ENCODE measurements at places on chromosomes 13 and 19.

DNA sequence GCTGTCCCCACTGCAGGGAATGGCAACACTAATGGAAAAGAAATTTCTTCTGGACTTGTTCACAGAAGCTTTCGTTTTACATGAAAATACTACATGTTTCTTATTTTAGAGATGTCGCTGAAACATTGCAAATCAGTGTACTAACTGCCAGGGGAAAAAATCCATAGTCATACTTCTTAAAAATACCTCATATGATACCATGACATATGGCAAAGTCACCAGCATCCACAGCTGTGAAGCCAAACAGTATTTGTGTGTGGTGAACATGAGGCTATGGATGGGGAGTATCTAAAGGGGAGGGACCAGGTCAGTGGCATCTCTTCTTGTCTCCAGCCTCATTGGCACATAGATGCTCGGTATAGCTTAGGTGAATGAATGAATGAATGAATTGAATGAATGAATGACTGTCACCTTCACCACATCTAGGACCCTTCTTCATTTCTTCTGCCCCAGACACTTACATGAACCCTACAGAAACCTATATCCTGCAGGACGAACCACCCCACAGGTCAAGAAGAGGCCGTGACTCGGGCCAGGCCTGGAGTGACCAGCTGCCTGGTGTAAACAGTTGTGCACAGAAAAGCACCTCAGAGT lies 14.6 kb upstream of the CD33 start:
- DNase-seq, result no peak

DNA sequence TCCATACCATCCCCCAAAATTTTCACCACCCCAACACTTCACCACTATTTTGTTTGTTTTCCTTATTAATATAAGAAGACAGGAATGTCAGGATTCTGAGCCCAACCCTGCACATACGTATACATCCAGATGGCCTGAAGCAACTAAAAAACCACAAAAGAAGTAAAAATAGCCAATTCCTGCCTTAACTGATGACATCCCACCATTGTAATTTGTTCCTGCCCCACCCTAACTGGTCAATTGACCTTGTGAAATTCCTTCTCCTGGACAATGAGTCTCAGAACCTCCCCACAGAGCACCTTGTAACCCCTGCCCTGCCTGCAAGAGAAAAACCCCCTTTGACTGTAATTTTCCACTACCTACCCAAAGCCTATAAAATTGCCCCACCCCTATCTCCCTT lies 132.5 kb downstream of the ZNF675 start:
- DNase-seq, result no peak

DNA sequence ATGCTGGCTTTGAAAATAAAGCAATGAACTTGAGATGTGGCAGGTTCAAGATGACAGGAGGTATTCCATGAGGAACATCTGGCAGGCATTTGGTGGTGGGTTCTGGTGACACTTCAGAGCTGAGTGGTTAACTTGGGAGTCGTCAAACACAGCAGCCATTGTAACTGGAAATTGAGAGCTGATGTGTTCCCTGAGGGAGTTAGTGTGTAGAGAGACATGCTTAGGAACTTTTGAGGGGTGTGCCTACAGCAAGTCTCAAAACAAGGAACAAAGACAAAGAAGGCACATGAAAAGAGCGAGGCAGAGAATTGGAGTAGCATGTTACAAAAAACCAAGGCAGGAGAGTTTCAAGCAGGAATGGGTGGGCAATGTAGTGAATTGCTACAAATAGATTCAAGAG lies 53.9 kb upstream of the KL start:
- DNase-seq, result no peak

DNA sequence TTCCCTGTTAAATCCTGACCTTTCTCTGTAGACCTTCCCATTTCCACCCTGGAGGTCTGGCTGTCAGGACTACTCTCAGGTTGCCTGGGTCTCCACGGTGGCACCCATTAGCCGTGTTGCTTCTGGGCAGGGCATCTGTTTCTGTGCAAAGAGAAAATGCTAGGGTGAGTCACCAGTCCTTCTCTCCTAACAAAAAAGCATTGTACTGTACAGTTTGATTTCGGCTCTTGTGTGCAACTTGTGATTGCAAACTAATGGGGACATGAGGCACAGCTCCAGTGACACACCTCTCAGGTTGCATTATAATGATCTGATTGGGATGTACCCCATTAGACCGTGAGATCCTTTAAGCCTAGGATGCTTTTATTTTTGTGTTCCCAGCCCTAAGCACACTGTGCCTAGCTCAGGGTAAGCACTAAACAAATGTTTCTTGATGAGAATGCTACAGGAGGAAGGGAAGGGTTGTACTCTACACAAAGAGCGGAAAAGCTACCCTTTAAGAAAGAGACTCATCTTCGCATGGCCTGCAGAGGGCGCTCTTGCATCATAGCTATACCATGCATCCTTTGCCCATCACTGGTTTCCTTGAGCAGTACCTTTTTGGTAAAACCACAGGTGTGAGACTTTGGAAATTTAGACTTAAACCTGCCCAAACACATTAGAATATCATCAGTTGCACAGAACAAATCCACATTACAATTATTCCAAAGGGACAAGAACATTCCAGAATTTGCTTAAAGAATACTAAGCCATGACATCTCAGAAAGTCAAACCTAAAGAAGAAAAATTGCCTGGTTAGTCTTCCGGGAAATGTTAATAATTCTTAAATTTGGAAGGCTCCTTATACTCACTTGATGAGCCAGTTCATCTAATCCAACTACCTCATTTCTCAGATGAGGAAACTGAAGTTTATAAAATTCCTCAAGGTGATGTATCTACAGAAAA lies 20.3 kb upstream of the TRIM13 start:
- peak; percentile 53 for DNase-seq

DNA sequence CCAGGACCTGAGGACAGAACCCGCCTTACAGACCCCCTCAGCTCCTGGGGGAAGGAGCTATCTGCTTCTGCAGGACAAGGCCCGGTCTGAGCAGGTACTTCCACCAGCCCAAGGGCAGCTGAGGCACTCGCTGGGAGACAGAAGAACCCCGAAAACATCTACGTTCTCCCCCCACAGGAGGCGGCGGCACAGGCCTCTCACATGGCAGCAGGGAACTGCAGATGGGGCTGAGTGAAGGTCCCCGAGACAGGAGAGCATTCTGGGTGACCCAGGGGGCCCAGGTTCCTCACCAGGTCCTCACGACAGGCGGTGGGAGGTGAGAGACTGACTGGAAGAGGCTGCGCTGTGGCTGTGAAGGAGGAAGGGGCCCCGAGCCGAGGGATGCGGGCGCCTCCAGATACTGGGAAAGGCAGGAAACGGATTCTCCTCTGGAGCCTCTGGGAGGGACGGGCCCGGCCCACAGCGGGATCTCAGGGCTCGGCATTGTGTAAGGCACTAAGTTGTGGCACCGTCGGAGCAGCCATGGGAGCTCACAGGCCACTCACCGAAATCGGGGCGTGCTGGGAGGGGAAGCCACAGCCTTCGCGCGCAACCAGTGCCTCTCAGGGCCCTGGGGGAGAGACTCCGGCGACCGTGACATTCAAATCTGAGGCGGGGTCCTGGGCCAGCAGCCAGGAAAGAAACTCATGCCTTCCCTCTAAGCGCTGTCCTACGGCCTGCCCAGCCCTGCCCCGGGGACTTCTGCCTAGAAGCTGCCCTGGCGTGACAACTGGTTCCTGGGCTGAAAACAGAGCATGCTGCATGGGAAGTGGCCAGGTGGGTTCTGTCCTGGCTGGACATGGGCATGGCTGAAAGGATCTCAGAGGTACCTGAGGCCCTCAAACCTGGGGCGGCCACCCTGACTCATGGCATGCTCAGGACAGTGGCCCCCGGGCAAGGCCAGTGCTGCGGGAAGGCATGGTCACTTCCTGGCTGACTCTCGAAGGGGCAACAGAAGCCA lies 14.0 kb downstream of the RPL36 start:
- DNase-seq, result no peak

DNA sequence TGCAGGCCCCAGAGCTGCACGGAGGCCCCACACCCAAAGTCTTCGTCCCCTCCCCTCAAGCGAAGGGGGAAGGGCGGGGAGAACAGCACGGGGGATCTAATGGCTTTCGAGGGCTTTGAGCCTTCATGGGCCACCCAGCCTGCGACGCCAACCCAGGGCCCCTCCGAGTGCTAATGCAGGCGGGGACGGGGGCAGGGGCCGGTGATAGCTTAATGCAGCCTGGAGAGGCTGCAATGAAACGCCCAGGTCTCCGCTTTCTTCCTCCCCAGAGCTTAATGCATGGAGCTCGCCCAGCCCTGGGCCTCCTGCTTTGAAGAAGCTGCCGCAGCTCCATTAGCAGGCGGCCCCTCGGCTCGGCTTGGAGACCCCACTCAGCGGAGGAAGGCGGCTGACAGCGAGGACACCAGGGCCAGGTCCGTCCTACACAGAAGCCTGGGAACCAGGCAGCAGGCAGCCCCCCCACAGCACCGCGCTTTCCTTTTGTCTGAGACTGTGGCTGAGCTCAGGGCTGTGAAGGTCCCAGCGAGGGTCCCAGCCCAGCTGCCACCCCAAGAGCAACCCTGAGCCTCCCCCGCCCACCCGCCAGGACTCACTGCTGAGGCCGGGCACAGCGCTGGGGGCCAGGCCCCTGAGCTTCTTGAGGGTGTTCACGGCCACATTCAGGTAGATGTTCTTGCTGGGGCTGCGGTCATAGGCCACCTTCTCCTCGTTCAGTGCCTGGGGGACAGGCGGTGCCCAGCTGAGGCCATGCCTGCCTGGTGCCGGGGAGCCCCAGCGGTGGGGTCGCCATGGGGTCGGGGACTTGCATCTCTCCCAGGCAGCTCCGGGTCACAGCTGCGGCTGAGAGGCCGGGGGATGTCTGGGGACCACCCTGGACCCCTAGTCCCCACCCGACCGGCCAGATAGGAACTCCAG lies 7.5 kb upstream of the ATP8B3 start:
- DNase-seq, result no peak

DNA sequence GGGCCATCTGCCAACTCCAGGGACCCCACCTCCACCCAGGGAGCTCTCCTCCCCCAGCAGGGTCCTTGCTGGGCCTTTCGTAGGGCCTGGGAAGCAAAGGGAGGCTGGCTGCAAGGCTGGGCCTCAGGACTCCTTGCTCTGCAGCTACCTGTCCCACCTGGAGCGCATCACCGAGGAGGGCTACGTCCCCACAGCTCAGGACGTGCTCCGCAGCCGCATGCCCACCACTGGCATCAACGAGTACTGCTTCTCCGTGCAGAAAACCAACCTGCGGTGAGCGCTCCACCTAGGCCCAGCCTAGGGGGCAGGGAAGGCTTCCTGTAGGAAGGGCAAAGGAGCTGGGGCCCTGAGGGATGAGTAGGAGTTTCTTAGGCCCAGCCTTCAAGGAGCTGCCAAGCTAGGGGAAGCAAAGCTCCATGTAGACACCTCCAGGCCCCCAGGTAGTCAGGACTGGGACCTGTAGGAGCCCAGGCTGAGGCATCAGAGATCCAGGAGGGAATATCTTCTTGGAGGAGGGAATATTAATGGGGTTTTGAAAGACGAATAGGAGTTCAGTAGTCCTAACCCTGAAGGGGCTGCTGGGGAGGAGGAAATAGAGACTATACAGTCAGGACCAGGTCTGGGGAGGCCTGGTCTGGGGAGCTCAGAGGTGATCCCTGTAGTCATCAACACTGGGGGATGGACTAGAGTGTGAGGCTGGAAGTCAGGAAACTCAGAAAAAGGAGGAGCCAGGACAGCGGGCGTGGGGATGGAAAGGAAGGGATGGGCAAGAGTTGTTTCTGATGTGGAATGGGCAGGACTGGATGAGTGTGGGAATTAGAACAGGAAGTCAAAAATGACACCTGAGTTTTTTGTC lies 16.0 kb downstream of the GNA15 start:
- no peak for DNase-seq

DNA sequence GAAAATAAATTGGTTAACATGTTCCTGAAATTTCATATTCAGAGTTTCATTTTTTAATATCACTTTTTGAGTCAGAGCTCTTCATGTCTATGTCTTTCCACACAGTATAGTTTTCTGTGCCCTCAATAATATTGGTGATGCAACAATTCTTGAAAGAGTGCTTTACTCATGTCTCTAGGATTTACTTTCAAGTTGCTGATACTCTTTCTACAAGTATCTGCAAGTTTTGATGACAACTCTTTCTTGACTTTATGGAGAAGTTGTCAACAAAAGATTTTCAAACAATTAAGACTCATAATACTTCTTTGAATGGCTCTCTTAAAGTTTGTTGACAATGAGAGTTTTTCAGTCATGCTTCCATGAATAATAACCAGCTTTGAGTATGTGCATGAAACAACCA lies 561.7 kb downstream of the DIAPH3 start:
- DNase-seq, result no peak

GRCh38 chr19:41001243-41001971 lies 10.3 kb downstream of the CYP2B6 start:
- DNase-seq, result no peak

DNA sequence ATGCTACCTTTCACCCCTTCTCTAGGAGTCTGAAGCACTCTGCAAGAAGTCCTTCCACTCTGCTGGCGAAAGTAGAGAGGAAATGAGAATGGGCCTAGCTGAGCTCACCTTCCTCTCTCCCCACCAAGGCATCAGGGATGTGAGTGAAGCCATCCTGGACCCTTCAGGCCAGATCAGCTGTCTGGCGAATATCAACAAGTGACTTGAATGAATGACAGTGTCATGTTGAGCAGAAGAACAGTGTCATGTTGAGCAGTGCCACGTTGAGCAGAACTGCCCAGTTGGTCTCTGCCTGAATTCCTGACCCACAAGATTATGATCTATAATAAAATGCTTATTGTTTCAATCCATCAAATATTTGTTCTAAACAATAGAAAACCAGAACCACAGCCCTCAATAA lies 166.2 kb upstream of the RFC3 start:
- DNase-seq, result no peak

DNA sequence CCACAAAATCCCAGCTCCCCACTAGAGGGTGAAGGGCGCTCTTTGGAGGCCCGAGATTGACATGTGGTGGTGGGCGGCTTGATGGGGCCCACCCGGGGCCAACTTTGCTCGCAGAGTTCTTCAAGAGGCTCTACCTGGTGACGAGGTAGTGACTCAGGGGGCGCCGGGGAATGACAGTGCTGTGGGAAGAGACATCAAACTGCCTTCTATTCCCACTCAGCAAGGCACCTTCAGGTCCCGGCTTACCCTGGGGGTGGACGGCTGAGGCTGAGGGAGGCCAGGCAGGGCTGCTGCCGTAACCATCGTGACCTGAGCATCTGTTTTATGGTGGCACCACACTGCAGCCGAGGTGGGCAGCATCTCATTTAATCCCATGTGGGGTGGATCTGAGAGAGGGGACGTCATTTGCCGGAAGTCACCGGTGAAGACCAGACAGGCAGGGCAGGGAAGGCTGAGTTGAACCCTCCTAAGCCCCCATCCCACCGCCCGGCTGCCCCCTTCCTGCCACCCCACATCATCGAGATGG lies 1.6 kb downstream of the LINGO3 start:
- DNase-seq, result no peak

- DNase-seq, result no peak
Measured at GRCh38 chr13:92901739-92902138, 324.9 kb upstream of the GPC6 start.
